HT-29 (cell line): ENCODE measurements at places on chromosomes 12 and 14.

DNA sequence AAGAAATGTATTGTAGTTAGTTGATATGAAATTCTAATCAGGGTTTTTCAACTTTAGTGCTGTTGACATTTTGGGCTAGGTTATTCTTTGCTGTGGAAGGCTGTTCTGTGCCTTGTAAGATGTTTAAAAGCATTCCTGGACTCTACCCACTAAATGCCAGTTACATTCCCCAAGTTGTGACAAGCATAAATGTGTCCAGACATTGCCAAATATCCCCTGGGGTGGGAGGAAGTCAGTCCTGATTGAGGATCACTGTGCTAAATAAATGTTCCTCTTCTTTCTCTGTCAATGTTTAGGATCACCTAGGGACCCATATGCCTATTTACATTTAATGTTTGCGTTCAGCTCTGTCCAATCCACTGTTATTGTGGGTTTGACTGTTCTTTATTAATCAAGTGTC is 268.3 kb downstream of the TMTC2 start:
- DNase-seq: no peak

DNA sequence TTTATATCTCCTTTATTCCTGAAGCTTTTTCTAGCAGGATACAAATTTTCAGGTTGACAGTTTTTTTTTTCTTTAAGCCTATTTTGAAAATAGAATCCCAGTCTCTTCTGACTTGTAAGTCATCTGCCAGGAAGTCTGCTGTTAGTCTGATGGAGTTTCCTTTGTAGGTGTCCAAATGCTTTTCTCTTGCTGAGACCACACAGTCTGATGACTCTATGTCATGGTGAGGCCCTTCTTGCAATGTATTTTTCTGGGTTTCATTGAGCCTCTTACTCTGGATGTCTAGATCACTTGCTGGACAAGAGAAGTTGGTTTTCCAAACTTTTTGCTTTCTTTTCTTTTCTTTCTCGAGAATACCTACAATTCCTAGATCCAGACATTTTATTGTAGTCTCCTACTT is 30.6 kb downstream of the USP15 start:
- DNase-seq: no peak

DNA sequence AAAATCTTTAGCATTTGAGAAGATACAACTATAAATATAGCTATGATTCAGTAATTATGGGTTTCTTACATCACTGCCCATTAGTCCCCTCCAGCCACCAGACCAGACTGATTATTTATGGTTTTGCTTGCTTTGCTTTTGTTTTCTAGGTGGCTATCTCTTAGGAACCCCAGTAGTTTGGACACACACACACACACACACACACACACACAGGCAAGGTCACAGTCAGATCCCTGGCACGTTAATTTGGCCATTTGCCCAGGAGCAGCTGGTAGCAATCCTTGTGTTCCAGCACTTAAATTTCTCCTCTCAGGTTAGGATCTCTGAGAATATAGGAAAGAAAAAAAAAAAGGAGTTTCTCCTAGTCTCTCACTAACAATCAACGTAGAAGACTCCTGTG is 90.2 kb upstream of the RESF1 start:
- DNase-seq: peak; percentile 82

DNA sequence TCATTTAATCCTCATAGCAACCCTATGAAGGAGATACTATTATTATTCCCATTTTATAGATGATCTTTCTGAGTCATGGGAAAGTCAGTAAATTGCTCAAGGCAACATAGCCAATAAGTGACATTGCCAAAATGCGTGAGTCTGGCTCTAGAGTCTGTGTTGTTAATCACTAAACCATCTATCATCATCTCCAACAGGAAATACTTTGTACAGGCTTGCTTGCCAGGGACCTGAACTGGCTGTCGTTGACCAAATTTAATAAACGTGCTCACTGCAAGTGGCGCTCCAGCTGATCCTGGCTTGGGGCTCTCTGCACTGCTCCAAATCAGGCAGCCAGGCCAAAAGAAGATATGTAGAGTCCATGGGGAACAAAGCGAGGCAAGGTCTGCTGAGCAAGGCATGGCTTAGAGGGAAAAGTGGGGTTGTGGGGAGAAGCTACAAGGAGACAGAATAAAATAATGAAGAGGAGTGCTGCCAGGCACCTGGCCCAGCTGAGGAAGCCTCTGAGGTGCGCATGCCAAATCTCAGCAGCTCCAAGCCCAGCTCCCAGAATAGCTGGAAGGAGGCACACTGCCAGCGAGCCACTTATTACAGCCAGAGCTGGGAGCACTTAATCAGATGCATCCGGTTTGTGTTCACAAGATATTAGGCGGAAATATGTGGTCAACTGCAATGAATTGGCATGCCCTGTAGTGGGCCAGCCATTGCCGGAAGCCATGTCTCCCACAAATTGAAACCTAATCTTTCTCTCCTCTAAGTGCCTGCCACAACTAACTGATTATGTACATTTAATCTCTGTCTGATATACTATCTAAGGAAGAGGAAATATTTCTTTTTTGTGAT is 43.3 kb upstream of the PTPRO start:
- DNase-seq: no peak

GRCh38 chr12:79454338-79454843 is 236.4 kb downstream of the PAWR start:
- peak; percentile 14 for DNase-seq
